ENCODE measurements at places on chromosomes 4 and X.

DNA sequence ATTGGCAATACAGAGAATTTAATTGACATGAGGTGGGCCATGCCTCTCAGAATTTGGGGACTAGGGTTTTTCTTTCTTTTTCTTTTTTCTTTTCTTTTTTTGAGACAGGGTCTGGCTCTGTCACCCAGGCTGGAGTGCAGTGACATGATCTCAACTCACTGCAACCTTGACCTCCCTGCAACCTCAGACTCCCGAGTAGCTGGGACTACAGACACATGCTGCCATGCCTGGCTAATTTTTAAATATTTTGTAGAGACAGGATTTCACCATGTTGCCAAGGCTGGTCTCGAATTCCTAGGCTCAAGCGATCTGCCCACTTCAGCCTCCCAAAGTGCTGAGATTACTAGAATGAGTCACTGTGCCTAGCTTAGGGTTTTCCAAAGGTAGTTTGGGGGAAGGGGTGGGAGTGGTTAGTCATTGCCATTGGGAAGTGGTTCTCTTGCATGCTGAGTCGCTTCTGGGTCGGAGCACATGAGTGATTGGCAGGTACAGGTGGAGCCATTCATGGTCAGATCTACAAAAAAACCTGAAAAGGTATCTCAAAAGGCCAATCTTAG is 54.5 kb downstream of the MID2 start:
- no peak overlapping the region for H3K4me3 ChIP-seq
- peak; percentile 22 for DNase-seq
- H3K36me3 ChIP-seq, result no peaks in the 10 kb centered on the region
- H3K27me3 ChIP-seq, result no peaks in the 10 kb centered on the region

DNA sequence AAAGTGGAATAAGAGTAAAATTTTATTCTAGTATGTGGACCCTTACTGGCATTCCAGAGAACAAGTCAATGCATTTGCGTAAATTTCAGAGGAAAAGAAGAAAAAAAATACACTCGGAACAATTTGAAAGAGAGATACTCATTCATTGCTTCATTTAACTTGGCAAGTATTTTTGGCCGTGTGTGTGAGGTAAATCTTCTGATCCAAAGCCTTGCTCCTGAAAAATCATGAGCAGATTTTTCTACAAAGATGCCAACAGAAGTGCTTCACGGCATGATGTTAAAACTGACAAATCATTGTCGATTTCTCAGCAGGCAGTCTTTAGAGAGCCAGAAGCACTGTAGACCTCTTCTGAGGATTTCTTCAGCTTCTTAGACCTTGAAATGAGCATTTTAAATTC is 194.0 kb downstream of the COX18 start:
- no peaks in the 10 kb centered on the region for H3K4me1 ChIP-seq
- H3K27ac ChIP-seq, result no peak overlapping the region
- H3K27me3 ChIP-seq, result no peaks in the 10 kb centered on the region
- no peak overlapping the region for H3K4me3 ChIP-seq

DNA sequence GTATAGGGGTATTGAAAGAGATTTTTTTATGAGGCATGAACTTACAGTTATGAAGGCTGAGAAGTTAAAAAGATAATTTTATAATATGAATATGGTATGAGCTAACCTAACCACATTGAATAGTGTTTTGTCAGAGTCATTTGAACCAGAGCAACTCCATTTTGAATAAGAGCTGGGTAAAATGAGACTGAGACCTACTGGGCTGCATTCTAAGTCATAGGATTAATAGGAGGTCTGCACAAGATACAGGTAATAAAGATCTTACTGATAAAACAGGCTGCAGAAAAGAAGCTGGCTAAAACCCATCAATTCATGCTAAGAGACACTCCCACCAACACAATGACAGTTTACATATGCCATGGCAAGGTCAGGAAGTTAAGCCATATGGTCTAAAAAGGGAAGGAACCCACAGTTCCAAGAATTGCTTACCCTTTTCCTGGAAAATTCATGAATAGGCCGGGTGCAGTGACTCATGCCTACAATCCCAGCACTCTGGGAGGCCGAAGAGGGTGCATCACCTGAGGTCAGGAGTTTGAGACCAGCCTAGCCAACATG is 209.2 kb downstream of the TECRL start:
- DNase-seq, result no peak
- H3K4me3 ChIP-seq, result no peak overlapping the region
- H3K4me1 ChIP-seq, result no peaks in the 10 kb centered on the region

DNA sequence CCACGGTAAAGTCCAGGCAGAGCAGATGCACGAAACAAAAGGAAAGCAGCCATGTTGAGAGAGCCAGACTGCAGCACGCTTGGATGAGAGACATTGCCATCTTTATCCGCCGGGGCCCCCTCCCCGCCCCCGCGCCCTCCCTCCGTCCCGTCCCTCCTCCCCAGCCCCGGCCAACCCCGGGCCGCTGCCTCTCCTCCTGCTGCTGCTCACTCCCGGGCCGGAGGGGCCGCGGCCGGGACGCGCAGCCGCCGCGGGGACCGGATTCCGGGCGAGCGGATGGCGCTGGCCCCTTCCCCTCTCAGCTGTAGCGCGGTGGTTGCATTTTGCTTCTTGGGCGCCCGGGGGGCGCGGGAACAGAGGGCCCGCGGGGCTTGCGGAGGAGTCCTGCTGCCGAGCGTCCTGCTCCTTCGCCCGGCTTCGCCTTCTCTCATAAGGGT is 542 bp downstream of the RNF150 start:
- peak overlapping the region; percentile 67 for H3K27ac ChIP-seq
- no peaks in the 10 kb centered on the region for H3K36me3 ChIP-seq
- peaks cover 29% of the 10 kb centered on the region for H3K27me3 ChIP-seq

DNA sequence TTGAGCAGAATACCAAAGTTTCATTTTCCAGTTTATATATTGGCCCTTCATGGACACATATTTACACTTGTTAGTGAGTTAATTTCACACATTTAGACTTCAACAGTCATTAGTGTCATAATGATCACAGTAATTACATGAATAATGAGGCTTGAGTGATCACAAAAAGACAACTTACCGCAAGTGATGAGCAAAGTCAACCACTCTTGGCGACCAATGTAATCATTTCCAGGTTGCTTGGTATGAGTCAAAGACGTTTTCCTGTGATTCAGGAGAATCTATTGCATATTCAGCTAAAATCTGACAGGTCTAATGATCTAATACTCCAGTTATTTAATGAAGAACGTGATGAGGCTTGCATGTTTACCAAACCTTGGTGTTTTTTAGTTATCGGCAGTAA is 407.9 kb upstream of the TENM3 start:
- H3K4me1 ChIP-seq, result no peaks in the 10 kb centered on the region
- H3K4me3 ChIP-seq, result no peak overlapping the region
- H3K36me3 ChIP-seq, result no peaks in the 10 kb centered on the region
- no peak for DNase-seq

DNA sequence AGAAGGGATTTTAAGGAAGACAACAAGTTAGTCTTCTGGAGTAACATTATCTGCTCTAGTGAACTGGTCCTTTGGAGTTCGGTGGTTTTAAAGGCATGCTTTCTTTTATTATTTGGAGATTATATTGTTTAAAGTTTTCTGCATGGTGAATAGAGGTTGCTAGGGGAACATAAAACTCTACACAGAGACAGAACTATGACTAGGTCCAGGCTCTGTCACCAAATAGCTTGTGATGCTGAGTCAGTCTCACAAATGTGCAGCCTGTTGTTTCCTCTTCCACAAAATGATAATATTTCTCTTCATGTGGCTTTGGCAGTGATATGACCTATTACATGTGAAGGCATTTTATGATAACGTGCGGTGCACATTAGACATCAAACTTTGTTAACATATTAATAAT is 132.6 kb downstream of the PACRGL start:
- H3K27me3 ChIP-seq, result no peaks in the 10 kb centered on the region
- DNase-seq, result no peak
- H3K4me3 ChIP-seq, result no peak overlapping the region
- no peaks in the 10 kb centered on the region for H3K36me3 ChIP-seq
- H3K27ac ChIP-seq, result no peak overlapping the region

DNA sequence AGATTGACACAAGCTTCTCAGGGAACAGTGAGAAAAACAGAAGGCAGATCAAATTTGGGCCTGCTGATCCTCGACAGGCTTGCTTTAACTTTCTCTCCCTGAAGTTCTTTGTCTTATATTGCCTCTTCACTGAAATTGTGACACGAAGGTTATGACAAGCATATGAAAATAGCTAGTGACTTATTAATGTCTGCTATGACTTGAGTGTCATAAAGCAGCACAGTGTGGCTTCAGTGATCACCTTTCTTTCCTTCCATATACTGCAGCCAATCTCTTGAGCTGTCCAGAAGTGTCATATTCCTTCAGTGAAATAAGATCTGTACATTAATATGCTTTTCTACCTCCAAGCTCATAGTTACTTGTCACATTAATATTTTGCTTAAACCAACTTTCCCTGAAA is 870.2 kb downstream of the C4orf33 start:
- DNase-seq, result no peak
- no peaks in the 10 kb centered on the region for H3K36me3 ChIP-seq
- H3K4me3 ChIP-seq, result no peak overlapping the region
- H3K27me3 ChIP-seq, result no peaks in the 10 kb centered on the region
- no peak overlapping the region for H3K27ac ChIP-seq

- no peaks in the 10 kb centered on the region for H3K4me1 ChIP-seq
- H3K27ac ChIP-seq, result no peak overlapping the region
- H3K27me3 ChIP-seq, result no peaks in the 10 kb centered on the region
- DNase-seq, result no peak
- H3K36me3 ChIP-seq, result no peaks in the 10 kb centered on the region
These were observed 6.5 kb downstream of the P2RY4 start for GRCh38 chrX:70253377-70254062.

DNA sequence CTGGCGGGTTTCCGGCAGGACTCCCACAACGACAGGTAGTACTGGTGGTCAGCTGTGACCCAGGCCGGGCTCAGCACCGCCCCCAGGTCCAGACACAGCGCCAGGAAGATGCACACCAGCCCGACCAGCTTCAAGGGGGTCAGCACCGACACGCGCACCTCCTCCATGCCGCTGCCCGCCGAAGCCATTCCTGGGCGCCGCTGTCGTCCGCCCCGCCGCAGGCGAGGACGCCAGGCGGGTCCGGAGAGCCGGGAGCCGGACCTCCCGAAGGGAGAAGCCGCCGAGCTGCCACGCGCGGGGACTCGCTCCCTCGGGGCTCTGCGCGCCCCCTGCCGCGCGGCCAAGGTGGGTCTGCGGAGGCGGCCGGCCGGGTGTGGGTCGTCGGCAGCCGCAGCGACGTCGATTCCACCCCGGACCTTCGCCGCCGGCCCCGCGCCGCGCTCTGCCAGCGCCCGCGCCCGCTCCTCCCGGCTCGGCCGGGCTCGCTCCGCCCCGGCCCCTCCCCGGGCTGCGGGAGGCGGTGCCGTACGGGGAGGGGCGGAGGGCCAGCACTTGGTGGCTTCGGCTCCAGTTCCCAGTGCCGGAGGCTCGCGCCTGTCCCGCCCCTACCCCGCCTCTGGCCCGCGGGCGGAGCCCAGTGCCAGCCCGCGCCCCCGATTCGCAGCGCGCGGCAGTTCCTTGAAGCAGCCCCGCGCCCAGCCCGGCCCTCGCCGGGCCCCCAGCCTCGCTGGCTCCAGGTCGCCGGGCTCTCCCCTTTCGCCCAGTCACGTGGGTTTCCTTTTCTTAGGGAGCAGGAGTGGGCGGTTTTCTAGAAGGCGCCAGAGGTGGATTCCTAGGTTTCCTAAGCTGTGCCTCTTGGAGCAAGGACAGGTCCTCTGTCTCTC is at the start of gene TMEM47:
Gene TMEM47, minus strand, starts transcription at position 444 of the 884 bp plus-strand sequence. Its CDS starts 256 bp downstream, at position 188.
- no peaks in the 10 kb centered on the region for H3K36me3 ChIP-seq
- peak within 1 kb of the TSS; percentile 72 for H3K27ac ChIP-seq
- H3K27me3 ChIP-seq, result no peaks in the 10 kb centered on the region
- H3K4me3 ChIP-seq, result peak within 1 kb of the TSS; percentile 78
- peaks cover 4% of the 10 kb centered on the region for H3K4me1 ChIP-seq

DNA sequence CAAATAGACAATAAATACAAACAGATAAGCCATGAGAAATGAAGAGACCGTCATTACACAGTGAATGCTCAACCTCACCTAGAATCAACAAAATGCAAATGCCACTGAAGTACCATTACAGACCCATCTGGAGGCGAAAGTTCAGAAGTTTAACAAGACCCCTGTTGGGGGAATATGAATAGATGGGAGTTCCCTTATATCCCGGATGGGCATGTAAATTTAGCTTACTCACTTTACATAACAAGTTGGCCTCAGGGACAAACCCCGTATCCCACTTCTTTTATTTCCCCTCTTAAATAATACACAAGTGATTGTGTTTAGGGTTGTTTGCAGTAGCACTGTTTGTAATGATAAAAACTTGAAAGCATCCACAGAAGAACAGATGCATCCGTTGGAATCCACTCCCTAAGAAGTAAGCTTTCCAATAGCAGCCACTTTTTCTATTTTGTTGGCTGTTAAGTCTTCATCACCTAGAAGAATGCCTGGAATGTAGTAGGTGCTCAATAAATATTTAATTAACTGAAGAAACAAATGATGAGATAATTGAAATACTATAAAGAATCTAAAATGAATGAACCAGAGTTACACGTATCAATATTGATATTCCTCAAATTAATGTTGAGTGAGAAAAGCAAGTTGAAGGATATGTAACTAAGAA is 1076.3 kb upstream of the TENM3 start:
- H3K4me1 ChIP-seq, result no peaks in the 10 kb centered on the region
- no peak overlapping the region for H3K4me3 ChIP-seq
- H3K36me3 ChIP-seq, result no peaks in the 10 kb centered on the region
- no peak overlapping the region for H3K27ac ChIP-seq
- H3K27me3 ChIP-seq, result no peaks in the 10 kb centered on the region

DNA sequence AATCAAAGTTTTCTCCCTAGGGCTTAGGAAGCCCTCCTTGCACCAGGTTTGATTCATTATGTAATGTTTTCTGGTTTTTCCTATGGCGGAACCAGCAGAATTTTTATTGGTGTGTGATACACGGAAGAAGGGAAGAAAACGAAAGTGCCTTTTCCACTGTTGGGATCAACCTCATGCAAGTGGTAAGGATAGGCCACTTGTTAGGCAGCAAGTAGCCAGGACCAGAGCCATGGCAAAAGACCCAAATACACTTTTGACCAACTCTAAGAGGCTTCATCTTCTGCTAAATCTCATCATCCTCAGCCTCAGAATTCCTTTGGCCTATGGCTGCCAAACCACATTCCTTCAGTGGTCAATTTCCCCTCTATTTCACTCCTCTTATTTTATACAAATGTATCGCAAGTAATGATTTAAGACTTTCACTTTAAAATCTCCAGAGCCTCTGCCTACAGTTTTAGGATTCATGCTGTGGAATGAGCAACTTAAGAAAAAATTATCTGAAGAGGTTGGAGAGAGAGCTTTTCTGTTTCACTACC is 21.2 kb downstream of the PPAT start:
- peak overlapping the region; percentile 66 for H3K4me3 ChIP-seq
- DNase-seq, result peak; percentile 69
- H3K4me1 ChIP-seq, result peaks cover 22% of the 10 kb centered on the region

- H3K4me1 ChIP-seq, result no peaks in the 10 kb centered on the region
- H3K27me3 ChIP-seq, result no peaks in the 10 kb centered on the region
- no peaks in the 10 kb centered on the region for H3K36me3 ChIP-seq
- DNase-seq, result no peak
- H3K27ac ChIP-seq, result no peak overlapping the region
These were observed 189.9 kb downstream of the INPP4B start for GRCh38 chr4:142656178-142656577.

DNA sequence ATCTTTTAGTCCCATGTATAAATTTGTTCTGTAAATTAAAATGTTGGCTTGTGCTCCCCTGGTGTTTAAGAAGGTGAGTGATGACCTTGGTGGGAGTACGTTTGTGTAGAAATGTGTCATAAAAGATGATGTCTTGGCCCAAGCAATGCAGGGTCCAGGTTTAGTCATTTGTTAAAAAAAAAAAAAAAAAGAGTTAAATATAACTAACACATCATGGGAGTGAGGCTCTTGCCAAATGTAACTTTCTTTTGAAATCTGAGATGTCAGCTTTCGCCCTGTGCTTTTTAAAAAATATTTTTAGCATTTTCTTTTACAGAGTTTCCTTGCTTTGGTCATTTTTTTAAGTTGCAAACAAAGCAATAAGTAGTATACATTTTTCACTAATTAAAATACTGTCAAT is 135.6 kb downstream of the FBXO8 start:
- H3K36me3 ChIP-seq, result no peaks in the 10 kb centered on the region
- no peaks in the 10 kb centered on the region for H3K4me1 ChIP-seq
- H3K4me3 ChIP-seq, result no peak overlapping the region
- DNase-seq, result no peak
- H3K27ac ChIP-seq, result no peak overlapping the region
